ENCODE measurements at places on chromosomes 2 and 18.

DNA sequence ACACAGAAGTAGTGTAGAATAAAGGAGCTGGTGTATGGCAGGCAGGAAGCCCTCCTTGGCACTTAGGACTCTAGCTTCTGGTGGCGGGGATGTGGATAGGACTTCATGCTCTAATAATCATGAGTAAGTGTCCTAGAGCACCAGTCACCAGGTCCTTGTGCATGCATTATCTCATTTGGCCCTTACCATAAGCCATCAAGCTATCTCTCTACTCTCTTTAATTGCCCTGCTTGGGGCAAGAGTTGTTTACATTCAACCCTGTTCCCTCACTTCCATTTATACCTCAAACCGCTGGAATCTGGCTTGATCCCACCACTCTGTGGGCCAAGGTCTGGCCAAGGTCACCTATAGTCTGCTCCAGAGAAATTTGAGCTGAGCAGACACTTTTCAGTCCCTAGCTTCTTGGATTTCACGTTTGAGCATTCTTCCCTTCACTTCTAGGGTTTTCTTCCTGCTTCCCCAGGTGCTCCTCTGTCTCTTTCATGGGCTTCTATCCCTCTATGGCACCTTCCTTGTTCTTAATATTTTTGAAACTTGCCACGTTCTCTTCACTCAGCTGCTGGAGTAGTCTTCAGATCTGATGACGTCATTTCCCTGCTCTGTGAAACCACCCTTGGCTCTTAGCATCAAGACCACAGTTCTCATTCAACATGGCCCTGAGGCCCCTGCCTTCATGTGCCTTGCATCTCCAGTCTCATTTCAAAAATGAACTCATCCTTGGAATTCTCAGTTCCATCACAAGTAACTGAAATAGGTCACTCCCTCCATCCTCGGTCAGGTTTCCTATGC is 94.9 kb upstream of the GATA6 start:
- no peak for DNase-seq

DNA sequence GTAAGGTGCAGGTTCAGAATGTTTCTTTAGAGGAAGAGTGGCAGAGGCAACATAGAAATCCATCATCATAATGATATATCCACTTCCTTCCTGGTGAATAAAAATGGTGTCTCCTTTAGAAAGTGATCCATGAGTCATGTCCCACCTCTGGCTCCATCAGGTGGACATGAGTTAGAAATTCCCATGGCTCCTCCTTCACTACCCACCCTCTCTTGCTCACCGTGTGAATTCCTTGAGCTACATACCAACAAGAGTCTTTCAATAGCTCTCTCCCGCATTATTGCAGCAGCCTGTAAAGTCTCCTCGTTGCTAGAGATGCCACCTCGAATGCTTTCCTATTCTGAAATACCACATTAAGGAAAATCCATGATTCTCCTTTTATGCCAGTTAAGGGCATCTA is 317.6 kb downstream of the LNPK start:
- no peak for DNase-seq

- no peak for DNase-seq
Observed at GRCh38 chr2:200364142-200364541, 57.6 kb downstream of the SPATS2L start.

GRCh38 chr18:32277549-32277948 is 87.7 kb downstream of the MEP1B start:
- DNase-seq = no peak

- peak; percentile 13 for DNase-seq
Observed at GRCh38 chr18:53567929-53568574, 656.4 kb downstream of the MBD2 start.

DNA sequence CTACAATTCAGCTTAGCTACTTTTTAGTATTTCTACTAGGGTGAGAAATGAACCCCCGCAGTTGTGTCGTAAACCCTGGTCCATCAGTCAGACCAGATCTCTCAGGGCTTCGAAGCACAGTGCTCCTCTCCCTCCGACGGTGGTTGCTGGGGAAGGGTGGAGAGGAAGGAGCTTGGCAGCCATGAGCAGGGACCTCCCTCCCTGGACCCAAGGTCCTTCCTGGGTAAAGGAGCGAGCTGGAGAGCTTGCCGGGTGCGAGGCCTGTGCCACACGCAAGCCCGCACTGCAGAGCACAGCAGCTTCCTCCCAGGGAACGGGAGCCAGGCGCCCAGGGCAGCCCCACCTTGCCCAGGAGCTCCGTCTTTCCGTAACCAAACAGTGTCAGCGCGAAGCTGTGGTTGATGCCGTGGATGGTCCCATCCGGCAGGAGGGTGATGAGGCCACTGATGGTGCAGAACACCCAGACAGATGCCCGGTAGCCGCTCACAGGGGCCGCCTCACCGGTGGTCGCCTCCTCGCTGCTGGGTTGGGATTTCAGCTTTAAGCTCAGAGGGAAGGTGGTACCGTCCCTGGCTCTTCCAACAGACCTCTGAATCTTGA is 12.5 kb downstream of the PASK start:
- DNase-seq = no peak

DNA sequence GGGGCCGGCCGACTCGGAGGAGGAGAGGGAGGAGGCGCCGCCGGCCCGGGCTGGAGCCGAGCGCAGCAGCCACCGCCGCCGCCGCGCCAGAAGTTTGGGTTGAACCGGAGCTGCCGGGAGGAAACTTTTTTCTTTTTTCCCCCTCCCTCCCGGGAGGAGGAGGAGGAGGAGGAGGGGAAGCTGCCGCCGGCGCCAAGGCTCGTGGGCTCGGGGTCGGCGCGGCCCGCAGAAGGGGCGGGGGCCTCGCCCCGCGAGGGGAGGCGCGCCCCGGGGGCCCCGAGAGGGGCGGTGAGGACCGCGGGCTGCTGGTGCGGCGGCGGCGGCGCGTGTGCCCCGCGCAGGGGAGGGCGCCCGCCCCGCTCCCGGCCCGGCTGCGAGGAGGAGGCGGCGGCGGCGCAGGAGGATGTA is 316 bp downstream of the CRIM1 start:
- DNase-seq = peak; percentile 92

GRCh38 chr2:21194147-21194546 is 70.4 kb downstream of the TDRD15 start:
- no peak for DNase-seq

DNA sequence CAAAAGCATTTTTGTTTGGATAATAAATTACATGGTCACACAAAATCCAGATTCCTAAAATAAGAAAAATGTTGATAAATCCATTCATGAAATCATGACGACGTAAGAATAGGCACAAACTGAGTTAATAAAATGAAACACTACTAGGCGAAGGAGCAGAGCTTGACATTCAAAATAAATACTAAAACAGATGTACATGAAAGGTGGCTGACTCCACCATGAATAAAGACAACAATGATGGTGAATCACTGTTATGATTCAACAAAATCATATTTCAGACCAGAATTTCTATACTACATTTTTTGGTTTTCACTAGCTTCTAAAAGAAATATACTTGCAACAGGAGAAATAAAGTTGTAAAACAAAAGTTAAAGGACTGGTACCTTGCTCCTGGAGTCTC is 122.0 kb upstream of the RNU4ATAC start:
- no peak for DNase-seq

- no peak for DNase-seq
Observed at GRCh38 chr2:38224181-38224580, 148.2 kb upstream of the CYP1B1 start.

DNA sequence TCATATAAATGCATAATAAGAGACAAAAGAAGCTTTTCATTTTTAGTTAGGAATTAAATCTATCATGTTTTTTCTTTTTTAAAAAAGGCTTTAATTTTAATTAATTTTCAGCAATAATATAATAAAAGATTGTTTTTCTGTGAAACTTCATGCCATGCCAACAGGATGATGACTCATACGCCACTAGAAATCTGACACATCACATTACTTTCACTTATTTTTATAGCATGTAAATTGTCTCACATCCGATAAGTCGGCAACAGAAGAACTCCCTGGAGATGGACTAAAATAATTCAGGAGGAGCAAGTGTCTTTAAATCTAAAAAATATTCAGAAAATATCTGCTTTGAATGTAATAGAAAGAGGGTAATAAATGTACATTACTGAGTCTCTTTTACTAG is 1024.2 kb upstream of the ACVR2A start:
- DNase-seq = no peak

DNA sequence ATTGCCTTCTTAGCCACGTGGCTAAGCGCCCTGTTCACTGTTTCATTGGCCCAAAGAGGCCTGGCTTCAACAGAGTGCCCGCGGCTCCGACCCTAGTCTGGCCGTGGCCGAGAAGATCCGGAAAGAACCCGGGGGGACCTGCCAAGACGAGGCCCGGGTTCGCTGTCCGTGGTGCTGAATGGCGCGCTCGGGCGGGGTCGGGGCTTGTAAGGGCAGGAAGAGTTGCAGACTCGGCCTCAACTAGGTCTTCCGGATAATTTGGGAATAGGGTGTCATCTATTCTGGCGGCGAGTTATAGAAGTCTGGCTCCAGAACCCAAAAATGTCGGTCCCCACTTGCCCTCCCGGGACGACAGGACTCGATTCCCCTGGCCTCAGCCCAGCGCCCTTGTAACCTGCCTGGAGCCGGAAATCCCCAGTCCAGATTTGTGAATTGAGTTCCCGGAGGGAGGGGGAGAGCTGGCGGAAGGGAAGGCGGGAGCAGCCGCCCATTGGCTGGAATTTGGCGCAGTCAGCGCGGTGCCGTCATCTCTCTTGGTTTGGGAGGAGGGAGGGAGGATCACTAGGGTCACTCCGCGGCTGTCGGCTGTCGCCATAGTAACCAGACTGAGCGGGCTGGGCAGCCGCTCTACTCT is 3.5 kb downstream of the CDK5R2 start:
- peak; percentile 76 for DNase-seq

DNA sequence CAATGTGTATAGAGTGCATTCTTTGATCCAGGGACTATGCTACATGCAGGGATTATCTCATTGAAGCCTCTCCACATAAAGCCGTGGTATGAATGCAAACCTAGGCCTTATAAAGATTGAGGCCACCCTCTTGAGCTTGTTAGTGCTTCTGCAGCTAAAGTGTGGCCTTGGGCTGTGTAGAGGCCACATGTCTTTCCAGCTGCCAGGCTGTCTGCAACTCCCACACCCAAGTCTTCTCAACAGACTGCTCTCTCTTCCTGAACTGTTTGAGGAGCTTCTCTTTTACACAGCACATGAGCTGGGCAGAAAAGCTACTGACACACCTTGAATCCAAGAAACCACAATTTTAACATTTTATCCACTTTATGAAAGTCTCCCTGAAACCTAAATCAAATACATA is 119.2 kb upstream of the MEX3C start:
- DNase-seq = no peak

- no peak for DNase-seq
Observed at GRCh38 chr2:134361648-134362047, 107.8 kb downstream of the MGAT5 start.

DNA sequence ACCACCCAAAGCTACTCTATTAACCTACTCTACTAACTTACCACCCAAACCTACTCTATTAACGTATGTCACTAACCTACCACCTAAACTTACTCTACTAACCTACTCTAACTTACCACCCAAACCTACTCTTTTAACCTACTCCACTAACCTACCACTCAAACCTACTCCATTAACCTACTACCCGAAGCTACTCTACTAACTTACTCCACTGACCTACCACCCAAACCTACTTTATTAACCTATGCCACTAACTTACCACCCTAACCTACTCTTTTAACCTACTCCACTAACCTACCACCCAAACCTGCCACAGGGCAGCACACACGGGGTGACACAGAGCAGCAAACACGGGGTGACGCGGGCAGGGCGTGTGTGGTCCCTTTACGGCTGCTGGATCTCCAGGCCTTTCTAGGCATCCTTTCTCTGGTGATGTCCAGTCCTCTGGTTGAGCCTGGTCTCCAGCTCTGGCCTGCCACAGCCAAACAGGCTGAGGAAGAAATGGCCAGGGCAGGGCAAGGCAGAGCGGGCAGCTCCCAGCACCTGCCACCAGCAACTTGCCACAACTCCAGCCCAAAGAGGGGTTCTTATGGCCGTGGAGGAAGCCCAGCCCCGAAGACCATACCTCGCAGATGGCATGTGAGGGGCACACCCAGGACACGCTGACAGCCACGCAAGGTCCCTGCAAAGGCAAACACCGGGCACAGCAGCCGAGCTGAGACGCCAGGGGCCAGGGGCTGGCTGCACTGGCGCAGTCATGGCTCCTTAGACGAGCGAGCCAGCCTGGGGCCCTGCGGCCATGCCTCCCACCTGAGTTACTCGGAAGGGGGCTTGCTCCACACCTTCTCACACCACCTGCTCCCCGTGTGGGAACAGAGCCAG is 25.7 kb downstream of the PXDN start:
- no peak for DNase-seq

DNA sequence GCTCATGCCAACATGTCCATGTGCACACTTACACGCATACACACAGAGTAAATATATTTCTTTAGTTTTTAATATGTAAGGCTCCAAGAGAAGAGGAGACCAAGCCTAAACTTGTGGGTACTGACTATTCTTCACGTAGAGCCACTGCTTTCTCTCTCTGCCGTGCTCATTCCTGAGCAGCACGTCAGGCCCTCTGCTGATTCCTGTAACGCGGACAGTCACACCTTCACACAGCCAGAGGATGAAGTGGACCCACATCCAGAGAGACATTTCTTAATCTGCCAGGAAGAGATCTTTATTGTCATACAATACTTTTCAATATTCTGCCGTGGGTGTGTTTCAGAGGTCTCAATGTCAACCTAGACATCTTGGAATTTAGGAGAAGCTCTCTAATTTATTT is 560.7 kb downstream of the STK39 start:
- no peak for DNase-seq

DNA sequence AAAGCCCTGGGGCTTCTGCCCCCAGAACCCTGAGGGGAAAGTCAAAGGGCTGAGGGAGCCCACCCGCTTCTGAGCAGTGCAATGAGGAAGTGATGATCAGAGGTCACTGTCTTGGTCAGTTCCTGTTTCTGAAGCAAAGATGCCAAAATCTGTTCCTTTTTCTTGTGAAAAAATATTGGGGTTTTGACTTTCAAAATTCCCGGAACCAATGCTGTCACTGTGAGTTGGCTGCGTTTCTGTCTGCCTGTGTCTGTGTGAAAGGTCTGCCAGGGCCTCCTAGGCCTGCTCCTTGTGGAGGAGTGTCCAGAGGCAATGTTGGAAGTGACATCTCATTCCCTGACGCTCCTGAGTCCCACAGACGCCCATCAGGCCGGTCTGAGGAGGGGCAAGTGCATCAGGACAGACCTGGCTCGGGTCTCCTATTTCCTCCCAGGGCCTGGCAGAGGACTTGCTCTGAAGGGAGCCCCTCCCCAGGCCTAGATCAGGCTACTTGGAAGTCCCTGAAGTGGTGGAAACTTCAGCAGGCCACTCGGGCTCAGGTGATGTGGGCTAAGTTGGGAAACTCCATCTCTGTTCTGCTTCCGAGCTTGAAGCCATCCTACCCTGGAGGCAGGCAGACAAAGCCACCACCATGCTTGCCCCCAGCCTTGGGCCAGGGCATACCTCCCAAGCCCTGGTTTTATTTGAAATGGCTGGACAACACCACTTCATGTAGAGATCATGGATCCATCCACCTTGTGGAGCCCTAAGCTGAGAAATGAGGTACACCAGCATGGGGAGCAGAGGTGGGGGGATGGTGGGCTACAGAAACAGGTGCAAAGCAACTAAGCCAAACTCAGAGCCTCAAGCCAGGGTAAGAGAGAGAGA is 51.0 kb downstream of the PKDCC start:
- DNase-seq = no peak

DNA sequence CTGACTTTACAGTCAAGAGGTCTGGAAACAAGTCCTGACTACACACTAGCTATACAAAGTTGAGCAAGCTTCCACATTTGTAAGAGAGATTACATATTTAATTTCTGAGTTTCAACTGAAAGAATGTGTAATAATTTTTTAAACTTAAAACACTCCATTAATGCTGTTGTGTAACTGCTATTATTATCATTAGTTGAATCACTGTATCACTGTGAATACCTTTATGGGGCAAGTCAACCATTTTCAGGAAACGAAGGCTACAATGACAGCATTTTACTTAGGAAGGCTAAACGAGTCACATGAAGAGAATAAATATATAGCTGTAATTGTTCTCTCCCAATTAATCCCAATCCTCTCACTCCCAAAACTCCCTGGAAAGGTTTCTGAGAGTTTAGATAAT is 46.3 kb downstream of the TRIP12 start:
- DNase-seq = no peak
